Central memory CD4-positive, alpha-beta T cell (primary cell): ENCODE measurements at places on chromosomes 5 and 9.

GRCh38 chr5:112671687-112672086 is 66.0 kb upstream of the APC start:
- DNase-seq, result no peak

DNA sequence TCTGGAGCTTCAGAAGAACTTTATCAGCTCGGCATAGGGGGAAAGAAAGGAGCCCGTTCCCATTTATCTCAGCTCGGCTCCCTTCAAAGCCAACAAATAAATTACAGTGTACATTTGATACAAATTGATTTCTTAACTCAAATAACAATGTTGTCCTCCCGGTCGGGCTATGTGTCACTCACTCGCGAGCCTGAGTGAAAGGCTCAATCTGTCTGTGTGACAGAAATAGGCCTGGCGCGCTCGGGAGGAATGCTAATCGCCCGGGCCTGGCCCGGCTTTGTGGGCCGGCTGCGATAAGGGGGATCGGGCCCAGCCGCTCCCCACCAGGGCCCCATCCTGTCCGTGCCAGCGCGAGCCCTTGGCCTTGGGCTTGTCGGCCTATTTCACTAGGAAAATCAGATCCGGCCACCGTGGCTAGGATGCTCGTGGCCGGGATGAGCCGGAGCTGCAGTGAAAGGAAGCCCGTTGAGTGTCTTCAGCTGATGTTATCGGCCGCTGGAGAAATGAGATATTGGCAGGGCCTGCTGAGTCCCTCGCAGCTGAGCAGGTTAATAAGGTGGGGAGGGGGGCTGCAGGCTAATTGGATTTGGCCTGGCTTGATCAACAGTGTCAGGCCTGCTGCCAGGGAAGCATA is 258.7 kb downstream of the IRX1 start:
- no peak for DNase-seq

- no peak for DNase-seq
Measured at GRCh38 chr9:82598241-82599039, 464.5 kb downstream of the RASEF start.

GRCh38 chr9:78502566-78502965 is 205.6 kb downstream of the PSAT1 start:
- DNase-seq, result no peak

DNA sequence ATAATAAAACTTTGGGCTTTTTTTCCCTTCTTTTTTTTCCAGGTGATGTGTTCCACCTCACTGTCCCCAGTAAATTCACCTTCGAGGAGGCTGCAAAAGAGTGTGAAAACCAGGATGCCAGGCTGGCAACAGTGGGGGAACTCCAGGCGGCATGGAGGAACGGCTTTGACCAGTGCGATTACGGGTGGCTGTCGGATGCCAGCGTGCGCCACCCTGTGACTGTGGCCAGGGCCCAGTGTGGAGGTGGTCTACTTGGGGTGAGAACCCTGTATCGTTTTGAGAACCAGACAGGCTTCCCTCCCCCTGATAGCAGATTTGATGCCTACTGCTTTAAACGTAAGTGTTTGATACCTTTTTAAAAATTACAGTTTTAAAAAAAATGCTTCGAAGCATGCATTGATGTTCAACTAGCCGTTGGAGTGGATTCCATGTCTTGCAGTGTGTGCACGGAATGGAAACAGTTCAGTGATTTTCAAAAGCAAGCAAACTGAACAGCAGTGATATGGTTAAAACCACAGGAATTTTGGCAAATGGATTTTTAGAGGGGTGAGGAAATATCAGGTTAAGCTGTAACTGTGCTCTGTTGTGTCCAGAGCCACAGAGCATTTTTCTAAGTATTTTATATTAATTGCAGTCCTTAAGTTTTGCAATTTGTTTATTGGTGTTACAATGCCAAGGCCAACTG is 40.7 kb downstream of the VCAN start:
- DNase-seq, result no peak

- DNase-seq, result no peak
Measured at GRCh38 chr5:156675395-156675794, 174.7 kb upstream of the PPP1R2B start.

GRCh38 chr5:93395971-93396379 is 185.0 kb downstream of the NR2F1-AS1 start:
- DNase-seq, result no peak

DNA sequence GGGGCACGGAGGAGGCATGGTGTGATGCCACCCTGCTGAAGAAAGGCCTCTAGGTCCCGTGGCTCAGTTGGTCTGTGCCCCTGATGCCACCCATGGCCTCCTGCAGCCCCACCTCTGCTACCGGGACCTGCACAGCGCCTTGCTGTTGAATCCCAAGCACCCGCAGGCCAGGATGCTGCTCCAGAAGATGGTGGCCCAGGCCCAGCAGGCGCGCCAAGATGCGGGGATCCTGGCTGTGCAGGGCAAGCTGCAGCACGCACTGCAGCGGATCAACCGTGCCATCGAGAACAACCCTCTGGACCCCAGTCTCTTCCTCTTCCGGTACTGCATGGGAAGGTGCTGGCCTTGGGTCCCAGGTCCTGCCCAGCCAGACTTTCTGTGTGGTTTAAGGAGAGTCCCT is 7.1 kb downstream of the TTC16 start:
- no peak for DNase-seq

DNA sequence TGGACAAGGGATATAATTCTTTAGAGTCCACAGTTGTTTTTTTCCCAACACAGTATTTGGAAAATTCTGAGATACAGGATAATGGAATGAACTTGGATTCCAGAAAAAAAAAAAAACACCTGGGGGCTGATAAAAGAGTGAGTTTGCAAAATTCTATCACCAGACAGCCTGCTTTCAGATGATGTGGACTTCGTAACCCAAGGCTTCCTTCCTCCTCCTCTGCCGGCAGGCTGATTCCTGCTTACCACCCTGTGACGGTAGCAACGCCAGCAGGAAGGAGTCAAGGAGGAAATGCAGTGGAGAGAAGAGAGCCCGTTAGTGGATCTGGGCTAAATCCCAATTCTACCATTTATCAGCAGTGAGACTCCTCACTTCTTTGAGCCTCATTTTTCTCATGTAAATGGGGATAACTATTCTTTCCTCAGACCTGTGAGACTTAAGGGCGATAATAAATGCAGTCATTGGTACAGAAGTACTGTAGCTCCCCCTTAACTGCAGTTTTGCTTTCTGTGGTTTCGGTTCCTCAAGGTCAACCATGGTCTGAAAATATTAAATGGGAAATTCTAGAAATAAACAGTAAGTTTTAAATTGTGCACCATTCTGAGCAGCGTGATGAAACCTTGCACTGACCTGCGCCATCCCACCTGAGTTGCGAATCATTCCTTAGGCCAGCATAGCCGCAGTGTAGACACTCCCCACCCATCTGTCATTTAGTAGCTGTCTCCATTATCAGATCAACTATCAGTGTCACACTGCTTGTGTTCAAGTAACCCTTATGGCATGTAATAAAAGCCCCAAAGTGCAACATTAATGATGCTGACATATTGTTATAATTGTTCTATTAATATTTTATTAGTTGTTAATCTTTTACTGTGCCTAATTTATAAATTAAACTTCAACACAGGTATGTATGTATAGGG is 71.4 kb downstream of the DCP2 start:
- DNase-seq, result no peak

DNA sequence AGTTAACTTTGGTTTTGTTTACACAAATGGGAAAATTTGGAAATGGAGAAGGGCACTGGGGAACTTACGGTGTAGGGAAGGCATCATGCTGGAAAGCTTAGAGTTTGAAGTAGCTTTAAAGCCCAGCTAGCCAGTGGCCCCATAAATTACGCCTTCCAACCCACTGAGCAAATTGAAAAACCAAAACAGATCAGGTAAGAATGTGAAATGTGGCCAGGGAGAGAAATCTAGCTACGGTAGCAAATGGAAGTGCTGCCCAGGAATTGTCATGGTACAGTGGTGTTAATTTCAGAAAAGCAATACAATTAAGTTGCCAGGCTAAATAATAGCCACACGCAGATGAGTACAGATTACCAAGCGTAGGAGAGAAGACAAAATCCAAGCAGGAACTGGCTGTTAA is 654.8 kb downstream of the PRELID2 start:
- no peak for DNase-seq

DNA sequence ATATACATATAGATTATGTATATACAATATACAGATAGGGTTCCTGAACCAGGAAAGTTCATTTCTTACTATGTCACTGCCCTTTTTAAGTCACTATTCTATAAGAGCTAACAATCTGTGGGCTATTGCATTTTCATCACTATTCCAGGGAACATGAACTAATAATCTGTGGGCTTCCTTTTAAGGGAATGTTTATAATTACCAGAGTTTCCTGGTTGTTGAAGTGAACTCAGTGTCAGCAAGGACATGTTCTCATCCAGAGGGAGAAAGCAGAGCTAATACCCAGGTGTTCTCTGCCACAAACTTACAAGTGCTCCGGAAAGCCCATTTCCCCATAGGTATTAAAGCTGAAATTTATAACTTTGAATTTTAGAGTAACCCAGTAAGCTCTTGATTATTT is 69.6 kb downstream of the CWC27 start:
- DNase-seq, result no peak

DNA sequence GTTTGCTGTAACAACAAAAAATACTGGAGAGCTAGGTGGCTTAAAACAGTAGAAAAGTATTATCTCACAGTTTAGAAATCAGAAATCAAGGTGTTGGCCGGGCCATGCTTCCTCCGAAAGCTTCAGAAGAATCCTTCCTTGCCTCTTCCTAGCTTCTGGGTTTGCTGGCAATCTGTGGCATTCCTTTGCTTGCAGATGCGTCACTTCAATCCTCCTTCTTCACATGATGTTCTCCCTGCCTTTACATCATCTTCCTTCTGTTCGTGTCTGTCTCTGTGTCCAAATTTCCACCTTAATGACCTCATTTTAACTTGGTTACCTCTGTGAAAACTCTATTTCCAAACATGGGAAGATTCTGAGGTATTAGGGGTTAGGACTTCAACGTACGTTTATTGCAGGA is 90.4 kb upstream of the CHD1 start:
- no peak for DNase-seq
